ENCODE measurements at places on chromosomes 5 and 9.

GRCh38 chr5:171050916-171051315, 189.1 kb downstream of the RANBP17 start:
- no peak for DNase-seq

- DNase-seq = no peak
These were observed 20.2 kb downstream of the TLE1 start for GRCh38 chr9:81669041-81669651.

GRCh38 chr5:110751902-110752762, 13.3 kb downstream of the SLC25A46 start:
- no peak for DNase-seq

DNA sequence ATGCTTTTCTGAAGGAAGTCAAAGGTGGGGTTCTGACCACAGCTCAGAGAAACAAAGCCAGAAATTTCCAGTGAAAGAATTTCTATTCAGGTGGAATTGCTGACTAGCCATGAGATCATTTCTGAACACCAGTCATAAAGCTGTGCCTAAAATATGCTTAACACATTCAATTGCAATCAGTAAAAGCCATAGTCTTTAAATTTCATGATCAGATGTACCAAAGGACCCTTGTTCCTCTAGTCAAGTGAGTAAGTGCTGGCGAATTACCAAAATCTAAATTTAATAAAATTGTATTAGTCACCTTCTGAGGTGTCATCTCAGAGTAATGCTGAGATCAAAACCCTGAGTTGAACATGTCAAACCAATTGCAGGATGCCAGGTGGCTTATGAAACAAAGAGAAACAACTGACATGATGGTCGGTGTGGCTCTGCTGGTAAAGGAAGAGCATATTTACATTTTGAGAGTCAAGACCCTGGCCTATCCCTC, 334.2 kb upstream of the CCNH start:
- DNase-seq = no peak

GRCh38 chr5:105506692-105507277, 1944.2 kb upstream of the NUDT12 start:
- DNase-seq = no peak

- peak; percentile 17 for DNase-seq
These were observed 36.2 kb downstream of the VAV2 start for GRCh38 chr9:133955821-133956411.

DNA sequence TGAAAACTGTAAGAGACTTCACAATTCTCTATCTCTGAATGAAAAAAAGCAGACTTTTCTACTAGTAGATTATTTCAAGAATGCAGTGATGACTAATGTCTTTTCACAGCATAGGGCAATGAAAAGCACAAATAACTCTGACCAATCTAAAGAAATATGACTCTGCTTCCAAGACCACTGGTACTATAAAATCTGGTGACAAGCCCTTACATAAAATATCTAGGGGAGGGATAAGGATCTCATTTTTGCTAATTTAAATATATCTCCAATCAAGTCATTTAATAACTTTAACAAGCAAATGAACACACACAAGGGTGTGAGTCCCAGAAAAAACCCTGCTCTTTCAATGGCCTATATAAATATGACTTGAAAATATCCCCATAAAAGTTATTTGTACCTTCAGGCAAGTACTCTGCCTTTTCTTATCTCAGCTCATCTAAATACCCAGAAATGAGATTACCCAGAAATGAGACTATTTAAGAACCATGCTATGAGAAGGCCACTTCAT, 105.2 kb downstream of the GNAQ start:
- no peak for DNase-seq

DNA sequence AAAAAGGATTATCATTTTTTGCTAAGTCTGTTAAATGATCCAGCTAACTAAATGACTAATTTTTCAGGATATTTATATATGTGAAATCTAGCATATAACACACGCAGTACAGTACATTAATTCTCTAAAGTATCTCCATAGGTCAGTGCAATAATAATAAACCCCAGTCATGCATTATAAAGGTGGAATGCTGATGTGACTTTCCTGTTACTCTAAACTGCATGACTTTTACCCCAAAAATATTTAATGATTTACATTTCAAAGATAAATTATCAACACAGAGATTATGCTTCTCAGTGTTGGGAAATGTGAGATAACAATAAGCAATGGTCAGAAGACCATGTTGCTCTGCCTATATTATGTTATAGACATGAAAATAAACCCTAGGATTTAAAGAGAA, 34.1 kb upstream of the PAM start:
- DNase-seq = no peak

- no peak for DNase-seq
These were observed 39.0 kb upstream of the CLPTM1L start for GRCh38 chr5:1383886-1384401.

DNA sequence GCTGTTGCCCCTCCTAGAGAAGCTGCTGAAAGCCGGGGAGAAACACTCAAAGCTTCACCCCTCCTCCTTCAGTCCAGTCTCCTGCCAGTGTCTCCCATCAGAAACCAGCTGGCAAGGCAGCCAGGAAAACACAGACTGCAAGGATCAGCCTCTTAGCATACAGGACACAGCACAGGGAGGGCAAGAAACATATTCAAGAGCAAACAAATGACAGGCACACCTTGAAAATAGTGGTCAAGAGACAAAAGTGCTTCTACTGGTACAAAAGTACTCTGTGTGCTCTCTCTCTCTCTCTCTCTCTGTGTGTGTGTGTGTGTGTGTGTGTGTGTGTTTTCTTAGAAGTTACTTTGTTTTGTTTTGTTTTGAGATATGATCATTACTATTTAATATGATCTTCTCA, 227.2 kb downstream of the RAB3C start:
- DNase-seq = no peak

DNA sequence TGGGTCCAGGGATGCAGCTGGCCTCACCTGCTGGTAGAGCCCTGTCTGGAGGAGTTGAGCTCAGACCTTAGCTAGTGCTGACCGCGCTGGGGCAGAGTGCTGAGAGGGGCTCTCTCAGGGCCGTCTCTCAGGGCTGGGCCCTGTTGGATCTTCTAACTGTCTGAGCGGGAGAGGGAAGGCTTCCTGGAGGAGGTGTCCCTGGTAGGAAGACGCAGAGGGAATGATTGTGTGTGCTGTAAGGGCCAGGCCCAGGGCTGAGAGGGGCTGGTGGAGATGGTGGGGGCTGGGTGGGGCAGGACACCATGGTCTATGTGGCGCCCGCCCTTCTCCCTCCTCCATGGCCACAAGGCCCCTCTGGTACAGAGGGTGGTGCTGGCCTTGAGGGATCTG, 55.0 kb downstream of the RXRA start:
- DNase-seq = no peak

DNA sequence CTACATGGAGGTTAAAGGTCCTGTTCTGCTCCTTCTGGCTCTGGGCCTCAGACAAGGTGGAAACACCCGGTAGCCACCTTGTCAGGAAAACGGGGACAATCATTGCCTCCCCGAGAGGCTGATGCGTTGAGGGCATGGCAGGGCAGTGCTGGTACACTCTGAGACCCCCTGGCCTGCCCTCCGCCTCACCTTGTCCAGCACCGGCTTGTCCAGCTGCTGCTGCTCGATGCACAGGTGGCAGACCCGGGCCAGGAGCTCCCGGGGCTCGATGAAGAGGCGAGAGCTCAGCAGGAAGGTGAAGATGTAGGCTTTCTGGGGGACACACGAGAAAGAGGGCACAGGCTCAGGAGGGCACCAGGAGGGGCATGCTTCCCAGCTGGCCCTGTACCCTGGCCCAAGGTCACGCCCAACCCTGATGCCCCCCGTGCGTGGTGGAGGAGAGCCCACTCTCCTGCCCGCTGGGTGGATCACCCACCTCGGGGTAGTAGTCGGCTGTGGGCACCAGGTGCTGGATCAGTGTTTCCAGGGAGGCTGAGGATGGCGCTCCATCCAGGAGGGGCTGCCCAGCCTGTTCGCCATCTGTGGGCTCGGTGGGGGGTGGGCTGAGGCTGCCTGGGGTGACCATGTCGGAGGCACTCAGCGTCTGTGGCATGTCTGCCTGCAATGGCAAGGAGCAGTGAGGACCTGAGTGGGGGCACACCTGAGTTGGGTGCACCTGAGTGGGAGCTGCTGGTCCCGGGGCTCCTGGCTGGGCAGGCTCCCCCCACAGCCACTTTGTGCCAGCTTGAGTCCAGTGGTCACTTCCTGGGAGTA, 66.0 kb upstream of the RNF130 start:
- no peak for DNase-seq

Data from activated CD8-positive, alpha-beta memory T cell treated with anti-CD3 and anti-CD28 coated beads for 1 hour (primary cell).